Pons (tissue), 1 donor: ENCODE measurements at places on chromosomes 7 and 10.

DNA sequence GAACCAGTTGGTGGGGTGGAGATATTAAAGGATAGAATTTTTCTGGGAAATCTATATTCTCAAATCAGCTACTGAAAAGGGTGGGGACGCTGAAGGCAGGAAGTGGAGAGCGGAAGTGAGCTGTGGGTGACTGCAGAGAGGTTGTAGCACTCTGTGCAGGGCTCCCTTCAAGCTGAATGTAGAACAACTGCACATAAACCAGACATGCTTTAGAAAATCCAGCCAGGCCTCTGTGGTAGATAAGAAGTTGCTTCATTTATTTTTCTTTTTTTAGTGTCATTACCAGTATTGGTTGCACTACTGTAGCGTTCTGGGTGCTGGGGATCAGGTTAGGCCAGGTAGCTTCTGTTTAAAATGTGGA is 127.8 kb downstream of the CELF2 start:
- no peak for DNase-seq

- DNase-seq = no peak
Observed at GRCh38 chr7:129775695-129776361, 164.3 kb downstream of the NRF1 start.

DNA sequence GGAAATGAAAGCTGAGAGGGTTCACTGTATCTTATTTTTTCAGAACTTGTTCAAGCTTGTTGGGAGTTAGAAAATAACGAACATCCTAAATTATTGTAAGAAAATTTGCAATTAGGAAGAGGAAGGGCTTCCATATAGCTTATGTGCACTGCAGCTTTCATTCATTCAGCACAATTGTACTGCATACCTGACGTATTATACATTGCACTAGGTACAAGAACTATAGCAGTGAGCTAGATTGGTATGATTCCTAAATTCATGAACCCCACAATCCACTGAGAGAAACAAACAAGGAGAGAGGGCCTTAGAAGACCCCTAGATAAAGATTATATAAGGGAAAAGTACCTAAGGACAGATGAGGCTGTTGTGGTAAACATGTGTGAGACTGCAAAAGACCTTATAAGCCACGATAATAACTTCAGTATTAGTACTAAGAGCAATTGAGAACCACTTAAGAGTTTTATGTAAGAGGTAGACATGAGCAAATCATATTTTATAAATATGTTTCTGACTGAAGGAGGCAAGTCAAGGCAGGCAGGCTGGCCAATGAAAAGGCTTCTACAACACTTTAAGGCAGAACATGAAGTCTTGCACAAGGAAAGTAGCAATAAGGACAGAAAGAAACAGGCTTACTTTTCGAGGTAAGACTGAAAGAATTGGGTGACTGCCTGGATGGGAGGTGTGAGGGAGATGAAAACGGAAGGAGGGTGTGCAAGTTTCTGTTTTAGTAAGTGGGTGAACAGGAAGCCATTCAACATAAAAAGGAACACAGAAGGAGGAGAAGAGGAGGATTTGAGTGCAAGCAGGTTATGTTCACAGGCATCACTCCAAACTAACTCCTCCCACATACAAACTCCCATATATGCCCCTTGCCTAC is 77.9 kb upstream of the LRRN3 start:
- DNase-seq = no peak

DNA sequence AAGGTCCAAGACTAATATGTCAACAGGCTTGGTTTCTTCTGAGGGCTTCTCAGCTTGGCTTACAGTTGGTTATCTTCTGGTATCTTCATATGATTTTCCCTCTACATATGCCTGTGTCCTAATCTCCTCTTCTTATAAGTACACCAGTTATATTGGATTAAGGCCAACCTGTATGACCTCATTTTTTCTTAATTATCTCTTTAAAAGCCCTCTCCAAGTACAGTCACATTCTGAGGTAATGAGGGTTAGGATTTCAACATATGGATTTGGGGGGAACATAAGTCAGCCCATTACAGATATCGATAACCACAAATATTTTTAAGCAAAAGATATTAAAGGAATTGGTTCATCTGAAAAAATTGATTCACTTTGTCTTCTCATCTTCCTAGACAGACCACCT is 49.2 kb downstream of the IQUB start:
- DNase-seq = no peak
